ENCODE measurements at places on chromosomes 2 and 18. TPM values are rescaled to one million over a fixed set of nuclear protein-coding genes. Genes with fewer than 3 reads are reported as not detected.

- peak; percentile 51 for DNase-seq
Observed at GRCh38 chr2:168573128-168573903, 117.2 kb downstream of the CERS6 start.

DNA sequence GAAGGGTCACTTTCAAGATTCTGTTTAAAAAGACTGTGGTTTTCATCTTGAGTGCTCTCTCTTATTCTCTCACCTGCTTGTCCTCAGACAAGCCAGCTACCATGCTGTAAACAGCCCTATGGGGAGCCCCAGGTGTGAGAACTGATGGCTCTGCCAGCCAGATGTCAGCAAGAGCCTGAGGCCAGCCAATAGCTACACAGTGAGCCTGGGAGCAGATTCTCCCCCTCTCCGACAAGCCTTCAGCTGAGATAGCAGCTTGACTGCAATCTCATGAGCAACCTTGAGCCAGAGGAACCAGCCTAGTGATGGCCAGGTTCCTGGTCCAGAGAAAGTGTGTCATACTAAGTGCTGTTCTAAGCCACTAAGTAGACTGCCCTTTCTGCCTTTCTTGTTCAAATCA, 272.1 kb downstream of the NAPG start:
- no peak for DNase-seq

GRCh38 chr2:101107241-101107640, 43.9 kb downstream of the TBC1D8 start:
- peak; percentile 60 for DNase-seq

GRCh38 chr18:11902522-11903292, 5.4 kb downstream of the MPPE1 start:
- no peak for DNase-seq

DNA sequence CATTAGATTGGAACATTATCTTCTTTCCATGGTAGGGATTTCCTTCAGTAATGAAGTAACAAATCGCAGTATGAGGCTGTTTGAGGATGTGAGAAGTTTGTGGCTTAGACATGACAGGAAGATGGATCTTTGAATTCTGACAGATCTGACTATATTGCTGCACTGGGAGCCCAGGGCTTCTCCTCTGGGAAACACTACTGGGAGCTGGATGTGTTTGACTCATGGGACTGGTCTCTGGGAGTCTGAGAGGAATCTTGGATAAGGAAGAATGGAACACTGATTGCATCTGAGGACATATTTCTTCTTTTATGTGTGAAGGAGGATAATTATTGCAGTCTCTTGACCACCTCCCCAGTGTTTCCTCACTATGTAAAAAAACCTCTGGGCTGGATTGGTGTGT, 77.2 kb upstream of the ST6GAL2 start:
- DNase-seq: peak; percentile 37

DNA sequence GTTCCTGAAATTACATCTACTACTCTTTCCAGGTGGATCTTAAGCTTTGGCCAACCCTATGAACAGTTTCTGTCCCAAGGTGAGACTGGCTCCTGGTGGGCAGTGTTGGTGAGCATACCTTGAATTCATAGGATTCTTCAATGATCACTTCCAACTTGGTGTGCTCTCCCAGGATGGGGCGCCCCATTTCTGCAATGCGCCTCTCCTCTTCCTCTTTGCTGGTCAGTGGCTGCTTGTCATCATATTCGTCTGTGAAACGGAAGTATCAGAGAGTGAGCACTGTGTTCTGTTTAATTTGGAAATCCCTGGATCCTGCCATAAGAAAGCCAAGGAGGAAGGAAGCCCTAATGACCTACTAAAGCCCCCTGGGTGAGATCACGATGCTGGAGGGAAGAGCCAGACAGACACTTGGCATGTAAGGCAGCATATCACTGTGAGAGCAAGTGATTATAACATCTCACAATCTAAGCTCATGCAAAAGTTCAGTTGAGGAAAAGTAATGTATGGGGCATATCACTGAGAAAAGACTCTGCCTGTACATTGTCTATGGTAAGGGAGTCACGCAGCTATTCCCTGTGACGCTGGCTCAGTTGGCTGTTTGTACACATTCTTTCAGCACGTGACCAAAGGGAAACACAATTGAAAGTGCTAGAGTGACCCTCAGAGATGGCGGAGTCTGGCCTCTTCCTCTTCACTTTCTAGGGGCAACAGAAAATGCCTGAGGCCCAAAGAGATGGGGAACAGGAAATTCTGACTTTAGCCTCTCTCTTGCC, 287.0 kb downstream of the SLC8A1 start:
- no peak for DNase-seq

GRCh38 chr2:152134488-152135280, 35.8 kb upstream of the CACNB4 start:
- DNase-seq: peak; percentile 74

DNA sequence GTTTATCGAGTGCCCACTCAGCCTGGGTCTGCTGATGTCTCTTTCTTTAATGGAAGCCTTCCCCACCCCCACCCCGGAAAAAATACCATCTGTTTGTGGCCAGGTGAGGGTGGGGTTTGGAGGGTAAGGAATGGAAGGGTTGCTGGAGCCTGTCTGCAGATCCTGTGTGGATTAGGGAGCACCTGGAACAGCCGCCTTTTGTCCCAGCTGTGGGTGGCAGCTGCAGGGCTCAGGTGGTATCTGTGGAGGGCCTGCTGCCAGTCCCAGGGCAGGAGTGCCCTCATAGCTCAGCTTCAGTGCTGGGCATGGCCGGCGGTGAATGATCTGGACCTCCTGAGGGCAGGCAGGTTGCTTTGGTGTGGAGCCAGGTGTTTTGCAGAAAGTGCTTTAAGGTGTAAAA, 45.3 kb downstream of the IMPA2 start:
- DNase-seq: no peak

- DNase-seq: peak; percentile 41
Observed at GRCh38 chr2:240277073-240277806, 136.8 kb upstream of the OTOS start.

- DNase-seq: no peak
Observed at GRCh38 chr2:206584323-206585116, 57.8 kb upstream of the FAM237A start.

- DNase-seq: no peak
Observed at GRCh38 chr2:173803449-173803848, 161.7 kb downstream of the SP3 start.

DNA sequence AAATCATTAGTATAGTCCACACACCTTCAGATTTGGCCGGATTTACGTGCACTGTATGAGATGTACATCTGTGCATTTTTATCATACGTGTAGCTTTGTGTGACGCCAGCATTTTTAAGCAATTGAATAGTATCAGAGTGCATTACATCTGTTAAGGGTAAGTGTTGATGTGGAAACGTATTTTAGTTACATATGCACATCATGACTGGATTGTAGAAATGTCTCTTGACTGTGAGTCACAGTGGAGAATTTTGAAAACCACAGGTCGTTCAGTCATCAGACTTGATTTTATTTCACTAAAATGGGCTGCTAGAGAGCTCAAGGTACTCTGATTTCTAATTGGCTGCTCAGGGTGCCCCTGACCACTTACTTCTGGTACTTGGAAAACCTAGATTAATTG, 5.4 kb upstream of the GPBAR1 start:
- peak; percentile 64 for DNase-seq

GRCh38 chr2:191176305-191176704, 25.5 kb upstream of the STAT4 start:
- DNase-seq: no peak

- DNase-seq: no peak
Observed at GRCh38 chr18:23851470-23852002, 162.3 kb downstream of the LAMA3 start.

- DNase-seq: no peak
Observed at GRCh38 chr2:17706845-17707244, 46.8 kb downstream of the SMC6 start.

GRCh38 chr2:217204358-217204757, 344.5 kb upstream of the TNP1 start:
- no peak for DNase-seq

- DNase-seq: peak; percentile 39
Observed at GRCh38 chr2:61469424-61470121, 1.3 kb downstream of the USP34 start.

GRCh38 chr2:170217778-170218251, 39.9 kb downstream of the MYO3B start:
- no peak for DNase-seq

- no peak for DNase-seq
Observed at GRCh38 chr2:60516826-60517225, 36.6 kb downstream of the BCL11A start.

DNA sequence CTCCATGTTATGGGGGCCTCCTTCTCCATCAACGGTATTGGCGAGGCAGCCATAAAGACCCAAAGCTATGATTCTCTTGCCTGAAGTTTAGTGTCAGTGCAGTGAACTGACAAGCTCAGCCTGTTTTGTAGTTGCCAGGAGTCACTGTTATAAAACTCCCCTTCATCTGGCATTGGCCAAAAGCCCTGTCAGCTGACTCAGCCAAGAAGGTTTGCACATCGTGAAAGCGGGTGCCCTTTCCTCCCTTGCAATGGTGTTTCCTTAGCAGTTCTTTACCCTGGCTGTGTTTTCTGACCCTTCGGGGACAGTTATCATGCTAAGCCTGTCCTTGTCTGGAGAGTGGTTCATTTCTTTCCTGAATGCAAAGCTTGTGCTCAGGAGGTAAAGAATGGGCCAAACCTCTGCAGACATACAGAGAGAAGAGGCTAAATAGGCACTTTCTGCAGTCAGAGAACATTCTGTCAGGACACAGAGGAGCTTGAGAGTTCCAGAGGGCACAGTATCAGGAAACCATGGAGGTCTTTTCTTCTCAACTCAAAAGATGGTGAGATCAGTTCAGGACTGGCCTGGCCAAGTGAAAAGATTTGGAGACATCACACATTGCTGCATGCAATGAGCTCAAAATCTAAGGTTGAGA, 414.2 kb downstream of the ZNF521 start:
- DNase-seq: no peak

- peak; percentile 79 for DNase-seq
Observed at GRCh38 chr2:239264492-239264837, 136.4 kb downstream of the HDAC4 start.

GRCh38 chr18:53417003-53417402, 807.5 kb downstream of the MBD2 start:
- DNase-seq: no peak

DNA sequence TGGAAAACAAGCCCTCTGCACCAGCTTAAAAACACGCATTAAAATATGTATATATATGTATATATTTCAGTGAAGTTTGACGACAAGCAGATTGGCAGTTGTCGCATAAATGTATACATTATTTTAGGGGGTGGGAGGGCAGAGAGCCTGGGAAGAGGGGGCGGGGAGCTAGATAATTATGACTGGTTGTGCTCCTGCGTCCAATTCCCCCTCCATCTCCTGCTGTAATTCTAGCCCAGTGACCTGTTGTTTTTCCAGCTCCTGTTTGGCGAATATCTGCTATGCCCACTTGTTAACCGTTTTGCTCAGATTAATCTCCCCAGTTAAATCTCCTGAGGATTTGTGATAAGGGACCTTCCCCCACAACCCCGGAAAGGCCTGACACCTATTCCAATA, 656 bp downstream of the UNC80 start:
- DNase-seq: no peak

DNA sequence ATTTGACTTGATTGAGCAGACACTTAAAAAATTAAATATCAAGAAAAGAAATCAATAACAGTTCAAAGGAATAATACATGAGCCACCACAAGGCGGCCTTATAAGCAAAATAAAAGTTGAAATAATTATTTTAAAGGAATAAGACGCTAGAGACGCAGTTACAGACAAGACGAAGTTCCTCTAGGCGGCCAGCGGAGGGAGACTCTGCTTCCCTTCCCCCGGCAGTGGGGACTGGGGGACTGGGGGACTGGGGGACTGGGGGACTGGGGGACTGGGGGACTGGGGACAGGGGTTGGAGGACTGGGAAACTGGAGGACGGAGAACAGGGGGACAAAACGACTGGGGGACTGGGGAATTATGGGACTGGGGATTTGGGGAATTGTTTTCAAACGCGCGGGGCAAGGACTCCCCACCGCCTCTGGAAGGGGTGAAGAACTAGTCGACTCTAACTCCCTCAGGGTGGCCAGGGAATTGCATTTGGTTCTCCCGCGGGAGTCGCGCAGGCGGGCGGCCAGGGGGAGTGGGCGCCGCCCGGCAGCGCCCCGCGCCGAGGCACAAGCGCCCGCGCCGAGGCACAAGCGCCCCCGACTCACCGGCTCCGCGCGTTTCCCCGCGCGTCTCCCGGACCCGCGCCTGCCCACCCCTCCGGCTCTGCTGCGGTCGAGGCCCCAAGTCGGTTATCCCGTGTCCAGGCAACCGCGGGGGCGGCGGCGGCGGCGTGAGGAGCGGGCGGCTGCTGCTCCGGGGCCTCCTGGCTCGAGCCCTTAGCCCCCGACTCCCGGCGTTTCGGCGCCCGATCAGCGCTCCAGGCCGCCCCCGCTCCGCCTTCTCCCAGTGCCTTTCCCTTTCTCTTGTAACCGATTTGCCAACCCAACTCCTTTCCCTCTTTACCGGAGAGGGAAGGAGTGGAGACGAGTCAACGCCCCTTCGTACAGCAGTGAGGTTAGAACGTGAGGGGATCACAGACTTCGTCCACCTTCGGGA, at the start of gene CCDC178:
Gene CCDC178 (minus strand): TSS at position 662 of the 984 bp plus-strand sequence. CDS start 28,633 bp downstream, outside the sequence.
- DNase-seq: peak; percentile 42

DNA sequence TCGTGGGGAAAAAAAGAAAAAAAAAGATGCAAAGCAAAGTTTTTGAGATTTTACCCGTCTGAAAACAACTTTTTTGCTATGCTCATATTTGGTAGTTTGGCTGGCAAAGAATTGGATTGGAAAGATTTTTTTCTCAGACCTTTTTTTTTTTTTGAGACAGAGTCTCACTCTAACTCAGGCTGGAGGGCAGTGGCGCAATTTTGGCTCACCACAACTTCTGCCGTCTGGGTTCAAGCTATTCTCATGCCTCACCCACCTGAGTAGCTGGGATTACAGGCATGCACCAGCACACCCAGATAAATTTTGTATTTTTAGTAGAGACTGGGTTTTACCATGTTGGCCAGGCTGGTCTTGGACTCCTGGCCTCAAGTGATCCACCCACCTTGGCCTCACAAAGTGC, 56.3 kb upstream of the TANC1 start:
- no peak for DNase-seq

DNA sequence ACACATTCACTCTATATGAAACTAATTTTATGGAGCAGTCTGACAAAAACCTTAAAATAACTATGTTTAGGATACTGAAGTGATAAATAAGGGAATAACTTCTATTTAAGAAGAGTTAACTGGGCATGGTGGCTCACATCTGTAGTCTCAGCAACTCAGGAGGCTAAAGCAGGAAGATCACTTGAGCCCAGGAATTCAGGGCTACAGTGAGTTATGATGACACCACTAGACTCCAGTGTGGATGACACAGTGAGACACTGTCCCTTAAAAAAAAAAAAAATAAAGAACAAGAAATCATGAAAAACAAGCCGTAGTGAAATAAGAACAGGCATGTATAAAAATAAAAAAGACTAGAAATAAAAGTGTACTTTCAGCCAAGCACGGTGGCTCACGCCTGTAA, 82.0 kb downstream of the THADA start:
- DNase-seq: no peak

LRRTM4 gene
- total RNA-seq: not detected

TTC27 gene
- total RNA-seq: 32.4 TPM

SLC8A1 gene
- total RNA-seq: 98.9 TPM

BCS1L gene
- total RNA-seq: 29.3 TPM

EFR3B gene
- under 0.01 TPM for total RNA-seq

NT5C1B gene
- not detected for total RNA-seq

HOXD3 gene
- 14.5 TPM for total RNA-seq

C1QL2 gene
- not detected for total RNA-seq
